ENCODE measurements at places on chromosomes 2 and 18. TPM values are rescaled to one million over a fixed set of nuclear protein-coding genes. Genes with fewer than 3 reads are reported as not detected.

The DSG2 gene
- polyA plus RNA-seq: 7.2 TPM

The SERPINB3 gene
- 0.57 TPM for polyA plus RNA-seq

The TMEM198 gene
- 2.0 TPM for polyA plus RNA-seq

GRCh38 chr2:221602938-221603337, 30.8 kb upstream of the EPHA4 start:
- DNase-seq: no peak

GRCh38 chr2:239200646-239201530, 199.9 kb downstream of the HDAC4 start:
- DNase-seq: no peak

GRCh38 chr2:181655519-181655918, 1.4 kb downstream of the CERKL start:
- DNase-seq: no peak

DNA sequence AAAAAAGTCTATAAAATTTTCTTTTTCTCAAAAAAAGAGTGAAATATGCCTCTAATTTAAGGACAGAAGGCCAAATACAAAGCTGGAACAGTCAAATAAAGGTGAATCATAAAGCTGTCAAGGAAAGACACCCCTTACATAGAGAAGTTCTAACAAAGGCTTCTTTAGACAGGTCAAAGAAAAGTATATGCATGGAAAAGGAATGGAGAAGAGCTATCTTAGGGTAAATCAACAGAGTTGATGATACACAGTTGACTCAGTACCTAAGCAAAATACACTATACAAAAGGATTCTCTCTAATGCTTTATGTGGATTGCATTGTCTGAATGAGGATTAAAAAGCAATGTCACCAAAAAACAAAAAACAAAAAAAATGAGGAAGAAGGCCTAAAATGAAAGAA, 214.8 kb downstream of the TXNL1 start:
- no peak for DNase-seq

GRCh38 chr18:62790871-62791772, 75.8 kb downstream of the PHLPP1 start:
- peak; percentile 36 for DNase-seq

GRCh38 chr2:220469201-220469600, 841.8 kb downstream of the SLC4A3 start:
- DNase-seq: no peak
